Left cardiac atrium (tissue), 4 donors: ENCODE measurements at places on chromosomes 7 and 10. TPM values are rescaled to one million over a fixed set of nuclear protein-coding genes. Genes with fewer than 3 reads are reported as not detected.

DNA sequence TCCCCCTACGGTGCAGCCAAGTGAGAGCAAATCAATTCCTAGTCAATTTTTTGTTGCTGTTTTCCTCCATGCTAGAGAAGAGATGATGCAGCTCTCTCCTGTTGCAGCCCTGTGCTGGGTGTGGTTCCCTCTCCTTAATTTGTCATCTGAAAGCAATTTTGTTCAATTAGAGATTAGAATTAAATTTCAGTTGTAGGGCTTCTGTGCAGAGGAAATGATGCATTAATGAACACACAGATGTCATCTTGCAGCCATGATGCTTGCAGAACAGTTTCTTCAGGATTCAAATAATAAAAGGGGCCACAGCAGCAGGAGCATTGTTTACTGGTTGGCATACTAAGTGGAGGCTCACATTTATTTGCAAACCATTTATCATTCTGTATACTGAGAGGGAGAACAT lies 266.0 kb downstream of the AUTS2 start:
- no peak for DNase-seq

DNA sequence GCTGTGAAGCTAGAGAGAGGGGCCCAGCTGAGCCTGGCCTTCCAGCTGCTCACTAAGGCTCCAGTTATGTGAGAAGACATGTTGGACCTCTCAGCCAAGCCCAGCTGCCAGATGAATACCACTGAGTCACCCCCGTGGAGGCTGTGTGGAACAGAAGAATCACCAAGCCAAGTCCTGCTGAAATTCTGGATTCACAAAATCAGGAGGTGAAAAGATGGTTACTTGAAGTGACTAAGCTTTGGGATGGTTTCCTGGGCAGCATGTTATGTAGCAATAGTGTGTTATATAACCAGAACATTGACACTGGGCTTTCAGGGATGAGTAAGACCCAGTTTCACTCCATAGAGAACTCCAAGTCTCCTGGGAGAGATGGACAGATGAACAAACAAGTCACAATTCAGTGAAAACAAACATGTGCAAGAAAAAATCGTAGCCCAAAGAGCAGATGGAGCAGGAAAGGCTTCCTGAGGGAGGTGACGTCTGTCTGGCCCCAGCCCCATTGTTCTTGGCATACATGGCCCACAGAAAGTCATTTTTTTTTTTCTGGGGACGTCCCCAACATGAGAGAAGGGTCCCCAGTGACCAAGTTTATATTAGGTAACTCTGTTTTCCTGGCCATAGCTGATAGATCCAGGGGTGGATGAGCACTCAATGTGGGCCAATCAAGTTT lies 64.1 kb upstream of the PDZD8 start:
- DNase-seq = peak; percentile 46

DNA sequence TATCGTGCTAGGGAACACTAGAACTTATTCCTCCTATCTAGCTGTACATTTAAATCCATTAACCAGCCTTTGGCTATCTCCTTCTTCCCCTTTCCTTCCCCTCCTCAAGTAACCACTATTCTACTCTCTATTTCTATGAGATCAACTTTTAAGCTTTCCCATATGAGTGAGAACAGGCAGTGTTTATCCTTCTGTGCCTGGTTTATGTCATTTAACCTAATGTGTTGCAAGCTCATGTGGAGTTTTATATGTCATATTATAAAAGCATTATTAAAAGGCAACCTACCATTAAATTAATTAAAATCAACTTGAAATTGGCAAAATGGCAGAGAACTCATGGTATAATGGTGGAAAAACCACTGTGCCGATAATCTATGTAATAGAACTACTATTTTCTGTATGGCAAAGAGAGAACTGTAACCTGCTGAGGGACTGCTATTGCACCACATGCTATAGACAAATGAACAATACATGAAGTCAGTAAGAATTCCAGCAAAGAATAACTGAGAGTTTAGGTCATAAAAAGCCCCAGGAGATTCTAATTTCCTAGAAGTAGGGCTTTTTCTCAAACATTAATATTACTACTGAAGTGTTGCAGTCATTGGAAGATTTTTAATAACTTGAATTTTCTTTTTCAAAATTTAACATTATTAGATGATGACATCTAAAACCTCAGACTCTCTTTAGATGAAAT lies 81.8 kb downstream of the LRRN3 start:
- no peak for DNase-seq

BICC1 gene
- 13.0 TPM for total RNA-seq

GNAT3 gene
- total RNA-seq = not detected

GRCh38 chr10:7662522-7662921 lies 4.2 kb downstream of the ITIH5 start:
- no peak for DNase-seq

DNA sequence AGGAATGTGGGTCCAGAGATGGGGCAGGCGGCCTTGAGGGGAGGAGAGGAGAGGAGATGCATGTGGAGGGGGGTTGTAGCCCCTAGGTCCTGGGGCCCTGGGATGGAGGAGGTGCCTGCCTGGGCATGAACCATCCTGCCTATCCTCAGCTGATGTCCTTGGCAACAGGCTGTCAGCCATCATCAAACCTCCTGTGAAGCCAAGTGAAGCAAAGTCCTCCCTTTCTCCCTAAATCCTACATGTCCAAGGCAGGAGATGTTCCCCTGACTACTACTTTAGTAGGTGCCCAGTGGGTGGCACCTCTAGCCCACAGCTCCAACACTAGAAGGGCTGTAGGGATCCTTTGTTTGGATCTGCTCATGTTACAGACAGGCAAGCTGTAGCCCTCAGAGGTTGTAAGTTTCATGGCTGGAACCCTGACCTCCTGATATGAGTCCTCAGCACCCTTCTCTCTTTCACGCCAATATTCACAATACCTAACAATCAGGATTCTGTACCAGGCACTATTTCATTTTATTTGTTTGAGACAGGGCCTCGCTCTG lies 66.6 kb upstream of the SYPL1 start:
- no peak for DNase-seq

DNA sequence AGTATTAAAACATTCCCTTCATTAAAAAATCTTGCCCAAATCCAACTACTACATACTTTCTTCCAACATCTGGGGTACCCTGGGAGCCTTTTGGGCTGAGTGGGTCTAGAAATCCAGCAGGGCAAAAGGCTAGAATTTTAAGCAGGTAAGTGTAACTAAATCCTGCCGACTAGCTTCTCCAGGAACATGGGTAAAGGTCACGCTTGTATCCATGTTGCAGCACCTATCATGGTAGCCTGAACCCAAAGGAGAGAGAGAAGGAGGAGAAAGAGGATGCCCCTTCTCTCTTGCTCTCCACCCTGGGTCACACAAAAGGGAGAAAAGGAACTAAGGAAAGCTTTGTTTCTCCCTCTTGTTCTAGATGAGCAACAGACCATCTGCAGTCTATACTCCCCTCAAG lies 53.3 kb downstream of the ZNF680 start:
- DNase-seq = no peak

DNA sequence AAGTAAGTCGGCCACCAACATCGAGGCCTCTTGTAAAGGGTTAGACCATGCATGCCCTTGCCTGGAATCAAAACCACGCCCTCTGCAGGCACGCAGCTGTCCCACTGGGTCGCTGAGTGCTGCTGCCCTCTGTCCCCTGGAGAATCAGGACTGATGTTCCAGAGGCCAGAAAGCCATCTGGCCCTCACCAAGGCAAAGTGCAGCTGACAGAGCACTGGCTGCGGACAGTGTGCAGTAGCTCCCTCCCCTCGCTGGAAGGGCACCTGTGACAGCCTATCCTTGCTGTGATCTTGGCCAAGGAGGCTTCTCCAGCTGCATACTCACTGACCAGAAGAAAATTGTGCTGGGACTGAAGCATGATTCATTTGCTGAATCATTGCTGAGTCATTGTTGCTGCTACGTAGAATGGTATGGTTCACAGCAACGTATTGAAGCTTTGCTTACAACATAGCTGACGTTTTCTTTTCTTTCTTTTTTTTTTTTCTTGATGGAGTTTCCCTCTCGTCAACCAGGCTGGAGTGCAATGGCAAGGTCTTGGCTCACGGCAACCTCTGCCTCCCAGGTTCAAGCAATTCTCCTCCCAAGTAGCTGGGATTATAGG lies 30.4 kb downstream of the DDC start:
- no peak for DNase-seq
